ENCODE measurements at places on chromosomes 4 and X.

DNA sequence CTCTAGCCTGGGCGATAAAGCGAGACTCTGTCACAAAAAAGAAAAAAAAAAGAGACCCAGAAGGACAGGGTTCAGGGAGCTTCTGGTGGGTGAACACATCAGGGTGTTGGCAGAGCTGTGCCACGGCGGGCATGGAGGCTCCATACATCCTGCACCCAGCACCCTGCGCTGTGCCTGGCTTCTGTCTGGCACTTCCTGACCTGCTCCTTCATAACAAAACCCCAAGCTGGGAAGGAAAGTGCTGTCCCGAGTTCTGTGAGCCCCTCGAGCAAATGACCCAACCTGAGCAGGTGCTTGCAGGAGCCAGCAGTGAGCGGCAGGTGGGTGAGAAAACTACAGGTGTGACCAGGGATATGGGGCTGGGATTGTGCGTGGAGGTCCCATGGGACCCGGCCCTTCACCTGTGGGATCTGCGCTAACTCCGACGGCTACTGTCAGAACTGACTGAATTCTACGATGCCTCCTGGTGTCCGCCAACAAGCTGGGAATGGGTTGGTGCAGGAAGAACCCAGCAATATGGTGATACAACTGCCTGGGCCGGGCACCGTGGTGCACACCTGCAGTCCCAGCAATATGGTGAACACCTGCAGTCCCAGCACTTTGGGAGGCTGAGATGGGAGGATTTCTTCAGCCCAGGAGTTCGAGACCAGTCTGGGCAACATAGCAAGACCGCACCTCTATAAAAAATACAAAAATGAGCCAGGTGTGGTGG is 18.9 kb downstream of the ASMTL start:
- DNase-seq, result no peak

DNA sequence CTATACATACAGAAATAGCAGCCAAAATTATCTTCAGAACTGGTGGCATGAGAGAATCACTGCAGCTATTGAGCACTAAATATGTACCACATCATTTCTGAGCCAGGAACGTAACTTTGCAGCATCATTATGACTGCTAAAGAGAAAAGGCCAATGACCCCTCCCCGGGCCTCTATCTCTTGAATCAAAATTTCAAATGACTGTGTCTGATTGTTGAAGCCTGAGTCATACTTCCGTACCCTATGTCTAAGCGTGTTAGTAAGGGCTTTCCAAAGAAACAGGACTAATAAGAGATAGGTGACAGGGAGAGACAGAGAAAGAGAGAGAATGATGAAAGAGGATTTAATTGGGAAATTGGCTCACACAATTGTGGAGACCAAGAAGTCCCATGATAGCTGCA is 445.5 kb upstream of the SPANXN1 start:
- no peak for DNase-seq

DNA sequence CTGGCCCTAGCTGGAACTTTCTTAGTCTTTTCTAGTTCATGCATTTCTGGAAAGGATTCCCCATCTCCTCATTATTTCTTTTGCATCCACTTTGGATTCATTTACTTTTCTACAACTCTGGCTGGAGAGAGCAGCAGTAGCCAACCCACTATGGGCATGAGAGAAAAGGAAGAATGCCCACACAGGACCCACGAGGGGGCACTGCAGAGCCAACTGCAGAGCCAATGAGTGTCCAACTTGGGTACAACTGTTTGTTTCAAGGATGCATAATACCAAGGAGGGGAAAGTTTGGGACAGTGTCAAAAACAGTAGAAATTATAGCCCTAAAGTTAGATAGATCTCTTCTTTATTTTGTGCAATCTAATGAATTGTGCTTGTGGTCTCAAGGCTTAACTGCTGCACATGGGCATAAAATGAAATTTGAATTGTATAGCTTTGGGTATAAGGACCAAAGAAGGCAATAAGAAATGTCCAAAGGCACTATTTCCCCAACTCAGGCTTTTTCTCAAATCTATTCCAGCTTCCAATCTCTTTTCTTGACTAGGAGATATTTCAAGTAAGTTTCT is 230.6 kb downstream of the NSUN7 start:
- DNase-seq, result no peak

- DNase-seq, result no peak
Measured at GRCh38 chr4:94256144-94256783, 48.6 kb downstream of the SMARCAD1 start.

GRCh38 chrX:110081740-110082139 is 78.8 kb downstream of the TMEM164 start:
- peak; percentile 36 for DNase-seq

- no peak for DNase-seq
Measured at GRCh38 chrX:84259868-84260267, 71.9 kb upstream of the RPS6KA6 start.

- DNase-seq, result no peak
Measured at GRCh38 chr4:87052615-87053014, 117.8 kb downstream of the AFF1 start.

DNA sequence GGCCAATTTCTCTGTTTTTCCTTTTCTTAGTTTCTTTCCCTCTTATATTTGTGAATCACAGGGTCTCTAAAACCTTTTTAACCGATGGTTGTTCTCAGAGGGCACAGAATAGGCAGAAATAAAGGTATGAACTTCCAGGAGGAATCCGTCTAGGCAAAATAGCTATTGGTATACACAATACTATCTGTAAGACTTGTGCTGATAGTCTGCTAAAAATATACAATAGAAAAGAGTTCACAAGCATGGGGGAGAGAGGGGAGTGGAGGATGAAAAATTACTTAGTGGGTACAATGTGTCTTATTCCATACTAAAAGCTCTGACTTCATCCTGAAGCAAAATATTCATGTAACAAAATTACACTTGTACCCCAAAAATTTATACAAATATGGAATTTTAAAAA is 30.2 kb downstream of the ANTXR2 start:
- DNase-seq, result no peak

- DNase-seq, result no peak
Measured at GRCh38 chr4:136443006-136443405, 1089.3 kb downstream of the PCDH18 start.

- DNase-seq, result no peak
Measured at GRCh38 chr4:75306506-75306905, 207.7 kb downstream of the RCHY1 start.

- DNase-seq, result no peak
Measured at GRCh38 chr4:22264261-22264660, 251.6 kb downstream of the ADGRA3 start.

DNA sequence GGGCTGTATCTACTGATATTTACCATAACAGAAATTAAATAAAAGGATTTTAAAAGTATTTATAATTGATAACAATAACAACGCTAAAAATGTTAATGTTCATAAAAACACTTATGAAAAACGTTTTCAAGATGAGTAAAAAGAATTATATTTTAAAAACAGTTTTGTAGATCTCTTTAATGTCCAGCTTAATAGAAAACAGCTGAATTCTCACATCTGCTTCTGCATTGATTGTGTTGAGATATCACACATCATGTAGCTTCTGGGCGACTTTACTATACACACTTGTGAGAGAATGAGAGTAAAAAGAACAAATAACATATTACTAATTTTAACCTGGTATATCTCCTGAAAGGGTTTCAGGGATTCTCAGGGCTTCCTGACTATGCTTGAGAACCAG is 83.6 kb downstream of the NCAPG start:
- no peak for DNase-seq

DNA sequence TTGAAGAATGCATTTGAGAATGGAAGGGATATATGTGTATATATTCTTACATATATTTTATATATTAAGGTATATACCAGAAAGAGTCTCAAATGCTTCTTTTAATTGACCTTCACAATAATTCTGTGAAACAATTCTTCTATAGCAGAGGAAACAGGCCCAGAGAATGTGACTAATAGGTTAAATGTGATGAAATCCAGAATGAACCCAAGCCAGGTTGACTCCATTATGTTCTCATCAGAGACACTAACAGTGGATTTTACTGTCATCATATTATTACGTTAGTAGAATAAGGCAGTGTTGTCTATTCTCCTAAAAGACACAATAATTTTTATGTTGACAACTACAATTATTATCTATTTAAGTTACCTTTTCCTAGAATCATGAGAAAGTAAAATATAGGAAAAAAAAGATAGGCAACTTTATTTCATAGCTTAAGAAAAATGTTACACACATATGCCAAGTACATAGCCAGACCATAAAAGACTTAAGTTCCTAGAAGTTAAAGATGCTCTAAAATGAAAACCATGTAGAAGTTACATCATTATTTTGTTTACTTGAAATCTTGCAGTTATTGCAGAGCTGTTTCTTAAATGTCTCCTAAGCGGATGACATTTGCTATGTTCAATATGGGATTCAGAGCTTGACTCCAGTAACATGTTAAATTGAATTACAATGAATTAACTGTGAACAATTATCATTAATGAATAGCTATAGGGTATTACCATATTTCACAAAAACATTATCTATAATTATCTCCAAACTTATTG is 56.2 kb upstream of the ANKRD50 start:
- no peak for DNase-seq

- no peak for DNase-seq
Measured at GRCh38 chr4:91577864-91578263, 725.9 kb upstream of the GRID2 start.

GRCh38 chr4:184386271-184386781 is 88.0 kb downstream of the IRF2 start:
- DNase-seq, result no peak

- no peak for DNase-seq
Measured at GRCh38 chr4:38925492-38926413, 58.1 kb downstream of the FAM114A1 start.

- DNase-seq, result no peak
Measured at GRCh38 chr4:74627504-74627903, 166.8 kb downstream of the BTC start.

DNA sequence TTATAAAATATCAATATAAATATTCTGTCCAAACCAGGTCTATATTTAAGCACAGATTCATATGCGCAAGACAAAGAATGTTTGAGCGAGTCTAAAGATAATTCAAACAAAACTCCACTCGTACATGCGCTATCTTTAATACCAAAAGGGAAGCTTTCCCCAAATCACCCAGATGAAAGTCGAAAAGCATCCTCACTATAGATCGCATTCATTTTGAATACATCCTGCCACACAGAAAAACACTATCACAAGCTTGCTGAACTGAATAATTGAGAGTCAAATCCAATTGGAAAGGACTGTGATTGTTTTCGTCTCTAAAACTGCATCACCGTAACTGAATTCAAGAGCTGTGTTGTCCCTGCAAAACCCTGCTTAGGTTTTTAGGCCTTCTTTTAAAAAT is 685 bp downstream of the TASL start:
- no peak for DNase-seq

GRCh38 chr4:24655326-24655725 is 71.0 kb upstream of the DHX15 start:
- DNase-seq, result no peak

DNA sequence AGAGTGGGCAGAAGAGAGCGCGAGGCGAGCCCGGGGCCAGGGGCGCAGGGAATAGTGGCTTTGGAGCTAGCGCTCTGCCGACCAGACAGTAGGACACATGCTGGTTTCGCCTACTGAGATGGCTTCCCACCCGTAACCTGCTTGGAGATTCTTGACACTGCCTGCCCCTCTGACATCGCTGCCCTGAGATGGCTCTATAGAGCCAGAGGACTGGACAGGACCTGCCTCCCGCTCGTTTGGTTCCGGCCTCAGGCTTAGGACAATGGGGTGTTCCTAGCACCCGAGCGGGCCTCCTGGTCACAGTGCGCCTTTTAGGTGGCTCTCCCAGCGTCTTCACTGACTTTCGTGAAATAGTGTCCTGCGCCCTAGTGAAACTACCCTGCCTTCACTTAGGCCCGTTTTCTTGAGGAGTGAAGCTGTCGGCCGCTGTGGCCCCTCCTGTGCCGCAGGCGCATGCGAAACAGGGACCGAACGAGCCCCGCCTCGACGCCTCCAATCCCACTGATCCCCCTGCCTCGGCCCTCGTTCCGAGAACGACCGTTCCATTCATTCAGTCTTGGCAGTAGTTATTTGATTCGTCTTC is 608 bp downstream of the TAF1 start:
- DNase-seq, result peak; percentile 24

DNA sequence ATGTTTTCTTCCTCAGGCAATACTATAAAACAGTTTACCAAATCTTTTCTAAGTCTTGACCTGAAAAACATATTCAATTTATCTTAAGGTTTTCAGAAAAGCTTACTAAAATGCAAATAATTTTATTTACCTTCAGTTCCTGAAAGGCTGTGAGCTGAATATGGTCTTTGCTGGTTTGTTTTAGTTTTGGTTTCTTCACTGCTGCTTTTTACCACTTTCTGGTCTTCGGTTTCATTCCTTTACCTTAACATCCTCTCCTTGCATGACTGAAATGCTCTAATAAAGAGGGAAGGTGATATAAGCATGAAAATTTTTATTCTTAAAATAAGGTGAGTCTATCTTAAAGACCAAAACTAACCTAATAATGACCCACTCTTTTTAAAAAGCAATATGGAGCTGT is 97.1 kb upstream of the NRK start:
- no peak for DNase-seq

DNA sequence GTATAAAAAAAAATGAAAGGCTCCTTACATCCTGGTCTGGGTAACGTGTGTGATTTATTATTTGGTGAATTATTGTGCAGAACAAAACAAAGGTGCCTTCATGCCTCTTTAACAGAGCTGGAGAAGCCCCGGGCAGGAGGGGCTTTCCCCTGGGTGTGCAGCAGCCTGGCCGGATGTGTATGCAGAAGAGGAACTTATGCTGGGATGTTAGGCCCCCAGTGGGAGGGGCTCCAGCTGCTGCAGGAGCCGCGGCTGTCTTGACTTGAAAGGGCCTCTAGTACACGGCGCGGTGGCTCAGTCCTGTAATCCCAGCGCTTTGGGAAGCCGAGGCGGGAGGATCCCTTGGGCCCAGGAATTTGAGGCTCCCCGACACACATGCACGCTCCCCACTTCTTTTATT is 16.0 kb downstream of the CCNQ start:
- DNase-seq, result no peak

DNA sequence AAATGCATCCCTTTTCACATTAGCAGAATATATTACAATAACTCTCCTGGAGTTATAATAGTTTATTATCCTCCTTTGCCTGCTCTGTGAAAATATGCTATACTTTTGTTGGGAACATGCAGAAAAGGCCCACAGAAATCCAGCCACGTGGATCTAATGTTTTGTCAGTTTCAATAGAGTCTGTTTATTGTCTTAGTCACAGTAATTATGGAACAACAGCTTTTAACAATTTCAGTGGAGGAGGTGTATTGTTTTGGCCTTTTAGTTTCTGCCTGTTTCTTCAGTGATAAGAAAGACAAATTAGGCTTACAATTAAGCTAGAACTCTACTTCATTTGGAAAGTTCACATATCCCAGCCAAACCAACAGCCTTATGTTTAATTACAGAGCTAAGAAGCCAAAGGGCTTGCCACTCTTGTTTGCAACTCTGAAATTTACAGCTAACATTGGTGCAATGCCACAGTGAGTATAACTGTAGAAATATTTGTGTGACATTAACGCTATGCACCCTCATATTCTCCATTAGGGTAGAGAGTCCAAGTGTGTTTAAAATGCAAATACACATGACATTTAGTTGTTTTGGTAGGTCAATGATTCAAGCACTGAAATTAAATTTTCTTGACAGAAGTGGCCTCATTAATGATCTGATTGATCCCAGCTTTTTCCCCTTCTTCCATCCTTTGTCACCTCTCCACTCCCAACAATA is 175.8 kb downstream of the USP46 start:
- DNase-seq, result no peak

Measured in upper lobe of left lung (tissue), 6 donors.